Effector CD4-positive, alpha-beta T cell (primary cell): ENCODE measurements at places on chromosomes 2 and 18.

GRCh38 chr2:100408104-100408503 lies 9.4 kb downstream of the CHST10 start:
- no peak for DNase-seq

- no peak for DNase-seq
These were observed 40.4 kb downstream of the RMP24 start for GRCh38 chr18:36012891-36013290.

DNA sequence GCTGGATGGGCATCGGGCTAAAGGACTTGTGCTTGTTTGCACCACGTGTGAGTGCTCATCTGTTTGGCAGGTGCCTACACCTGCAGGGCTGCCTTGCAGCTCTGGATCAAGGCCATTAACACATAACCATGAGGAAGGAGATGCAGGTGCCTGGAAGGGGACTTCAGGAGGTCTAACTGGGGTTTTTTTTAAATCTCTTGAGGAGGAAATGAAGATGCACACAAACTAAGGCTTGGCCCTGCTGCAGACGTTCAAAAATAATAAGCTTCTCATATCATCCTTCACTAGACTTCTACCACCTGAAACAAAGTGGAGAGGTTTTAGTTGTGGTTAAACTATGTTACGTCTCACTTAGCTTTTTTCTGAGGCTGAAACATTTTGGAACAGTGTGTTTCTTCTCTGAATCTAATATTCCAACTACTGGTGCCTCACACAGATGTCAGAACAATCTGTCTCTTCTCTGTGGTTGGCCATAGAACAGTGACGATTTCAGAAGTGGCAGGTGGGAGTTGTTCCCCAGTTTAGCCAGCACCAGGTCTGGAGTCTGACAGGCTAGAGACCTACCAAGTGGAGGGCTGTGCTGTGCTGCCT lies 36.5 kb downstream of the BCL2L11 start:
- DNase-seq = no peak

- DNase-seq = no peak
These were observed 204.0 kb downstream of the ARL4C start for GRCh38 chr2:234292962-234293243.

DNA sequence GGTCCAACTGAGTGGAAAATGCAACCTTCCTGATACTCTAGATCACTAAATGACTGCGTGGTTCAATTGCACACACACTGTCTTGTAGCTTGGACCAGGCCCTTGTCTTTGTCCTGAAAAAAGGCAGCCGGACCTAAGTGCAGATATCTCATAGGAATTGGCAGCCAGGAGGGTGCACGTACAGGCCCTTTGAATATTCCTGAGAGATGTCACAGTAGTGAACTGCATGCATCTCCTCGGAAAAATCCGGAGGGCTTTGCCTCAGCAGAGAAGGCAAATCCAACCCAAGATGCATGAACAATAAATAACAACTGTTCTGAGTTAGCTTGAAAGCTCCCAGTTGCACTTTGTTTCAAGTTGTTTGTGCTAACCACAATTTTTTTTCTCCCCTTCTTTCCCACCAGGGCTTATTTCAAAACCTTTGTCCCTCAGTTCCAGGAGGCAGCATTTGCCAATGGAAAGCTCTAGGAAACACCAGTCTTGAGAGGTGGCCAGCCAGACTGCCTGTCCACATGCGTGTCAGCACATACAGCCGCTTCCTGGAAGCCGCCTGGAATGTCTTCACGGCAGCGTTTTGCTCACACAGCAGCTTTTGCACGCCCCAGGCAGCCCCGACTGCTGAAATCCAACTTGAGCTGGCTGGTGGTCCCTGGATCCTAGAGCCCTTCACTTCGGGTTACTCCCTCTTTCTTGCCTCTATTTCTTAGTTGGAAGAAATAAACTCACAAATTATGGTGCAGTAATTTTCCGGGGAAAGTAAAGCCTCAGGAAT lies 54.4 kb upstream of the FOSL2 start:
- DNase-seq = no peak
